ENCODE measurements at places on chromosomes 6 and 20. TPM values are rescaled to one million over a fixed set of nuclear protein-coding genes. Genes with fewer than 3 reads are reported as not detected.

DNA sequence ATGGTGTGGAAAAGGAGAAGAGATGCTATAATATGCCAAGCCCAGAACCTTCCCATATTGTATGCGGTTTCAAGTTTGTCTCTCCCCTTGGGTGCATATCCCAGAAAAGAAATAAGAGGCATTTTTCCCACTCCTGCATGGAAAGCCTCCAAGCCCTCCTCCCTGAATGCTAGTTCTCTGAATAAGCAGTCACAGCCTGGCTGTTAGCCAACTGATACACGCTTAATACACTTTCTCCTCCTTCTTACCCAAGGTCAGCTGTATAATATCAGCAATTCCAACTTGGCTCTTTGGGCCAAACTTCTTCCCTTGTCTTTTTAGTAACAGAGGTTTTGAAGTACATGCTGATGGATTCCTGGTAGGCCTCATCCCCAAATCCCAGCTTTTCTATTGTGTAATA is 440.1 kb downstream of the EPHA7 start:
- DNase-seq, result no peak

GRCh38 chr20:36624068-36624943 is 18.7 kb downstream of the RAB5IF start:
- DNase-seq, result no peak

- DNase-seq, result no peak
Measured at GRCh38 chr20:63084563-63084927, 77.8 kb upstream of the BHLHE23 start.

The TRIM15 gene
- not detected for total RNA-seq

DNA sequence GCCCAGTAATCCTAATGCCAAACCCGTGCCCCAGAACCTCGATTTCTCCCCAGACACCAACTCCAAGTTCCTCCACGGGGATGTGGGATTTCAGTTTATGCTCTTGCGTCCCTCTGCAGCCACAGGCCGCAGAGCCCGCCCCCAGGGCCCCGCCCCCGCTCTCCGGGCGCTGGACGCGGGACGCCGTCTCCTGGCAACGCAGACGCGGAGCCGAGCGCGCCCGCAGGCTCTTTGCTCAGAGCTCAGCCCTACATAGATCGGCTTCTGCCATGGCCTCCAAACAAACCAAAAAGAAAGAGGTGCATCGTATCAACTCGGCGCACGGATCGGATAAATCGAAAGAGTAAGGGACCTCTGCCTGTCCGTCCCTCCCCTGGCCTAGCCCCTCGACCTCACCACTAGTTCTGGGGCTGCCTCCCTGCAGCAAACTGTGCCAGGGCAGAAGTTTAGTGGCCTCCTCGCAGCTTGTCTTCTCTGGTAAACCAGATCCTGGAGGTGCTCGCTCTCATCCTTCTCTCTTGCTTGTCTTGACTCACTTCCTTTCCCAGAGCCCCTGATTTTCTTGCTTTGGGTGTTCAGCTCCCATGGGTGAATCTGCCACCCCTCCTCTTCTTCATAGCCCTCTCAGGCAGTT is at the start of gene ADGB:
ADGB (plus strand) TSS at position 201 of the 634 bp plus-strand sequence; CDS start at position 270, 69 bp downstream.
- peak; percentile 76 for DNase-seq

GRCh38 chr6:129744201-129744879 is 34.4 kb upstream of the ARHGAP18 start:
- peak; percentile 89 for DNase-seq
